Left lobe of liver (tissue), 2 donors: ENCODE measurements at places on chromosomes 1 and 21. TPM values are rescaled to one million over a fixed set of nuclear protein-coding genes. Genes with fewer than 3 reads are reported as not detected.

The SLC16A4 gene
- total RNA-seq = 3.5 TPM

The OR2T33 gene
- total RNA-seq = not detected

DNA sequence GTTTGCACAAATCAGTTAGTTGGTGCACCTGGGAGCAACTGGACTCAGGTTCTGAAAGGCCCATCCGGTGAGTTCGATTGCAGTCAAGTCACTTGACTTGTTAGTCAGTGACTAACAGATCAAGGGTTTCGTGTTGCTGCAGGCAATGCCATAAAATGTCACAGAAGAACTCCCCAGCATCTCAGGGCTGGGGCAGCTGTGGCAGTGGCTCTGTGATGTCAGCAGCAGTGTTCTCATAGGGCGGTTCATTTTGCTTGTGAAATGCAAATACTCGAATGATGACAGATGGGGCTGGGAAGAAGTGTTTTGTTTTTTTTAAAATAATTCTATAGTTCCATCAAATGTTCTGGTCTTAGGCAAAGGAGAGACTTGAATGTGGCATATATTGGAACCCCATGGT, 287.8 kb downstream of the LMX1A start:
- no peak for DNase-seq

DNA sequence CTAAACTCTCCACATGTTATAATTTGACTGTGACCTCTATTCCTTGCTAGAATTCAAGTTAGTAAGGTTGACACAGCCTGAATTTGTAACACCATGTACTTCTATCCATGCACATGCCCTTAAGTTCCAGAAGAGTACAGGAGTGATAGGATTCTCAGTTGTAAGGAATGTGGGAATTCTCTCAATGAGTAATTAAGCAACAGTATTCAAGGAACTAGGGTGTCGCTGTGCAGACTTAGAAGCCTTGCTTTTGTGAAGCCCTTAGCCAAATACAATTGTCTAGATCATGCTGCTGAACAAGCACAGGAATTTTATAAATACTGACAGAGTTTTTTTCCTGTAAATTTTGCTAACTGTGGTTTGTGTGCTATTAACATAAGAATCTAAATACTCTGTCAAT, 276.3 kb upstream of the PTBP2 start:
- DNase-seq = no peak

DNA sequence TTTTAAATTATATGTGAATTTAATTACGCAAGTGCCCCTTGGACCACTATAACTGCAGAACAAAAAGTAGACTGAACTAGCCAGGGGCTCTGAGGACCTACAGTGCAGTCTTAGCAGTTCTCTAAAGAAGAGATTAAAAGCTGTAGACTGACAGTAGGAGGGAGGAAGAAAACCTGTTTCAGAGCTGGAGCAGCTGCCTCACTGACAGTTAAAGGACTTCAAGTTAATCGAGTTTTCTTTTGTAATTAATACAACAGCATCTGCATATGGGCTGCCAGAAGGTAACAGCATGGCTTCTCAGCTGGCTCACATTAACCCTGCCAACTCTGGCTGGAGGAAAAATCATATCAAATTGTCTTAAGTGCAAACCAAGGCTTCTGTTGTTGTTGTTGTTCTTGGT, 19.9 kb downstream of the DSTYK start:
- no peak for DNase-seq

DNA sequence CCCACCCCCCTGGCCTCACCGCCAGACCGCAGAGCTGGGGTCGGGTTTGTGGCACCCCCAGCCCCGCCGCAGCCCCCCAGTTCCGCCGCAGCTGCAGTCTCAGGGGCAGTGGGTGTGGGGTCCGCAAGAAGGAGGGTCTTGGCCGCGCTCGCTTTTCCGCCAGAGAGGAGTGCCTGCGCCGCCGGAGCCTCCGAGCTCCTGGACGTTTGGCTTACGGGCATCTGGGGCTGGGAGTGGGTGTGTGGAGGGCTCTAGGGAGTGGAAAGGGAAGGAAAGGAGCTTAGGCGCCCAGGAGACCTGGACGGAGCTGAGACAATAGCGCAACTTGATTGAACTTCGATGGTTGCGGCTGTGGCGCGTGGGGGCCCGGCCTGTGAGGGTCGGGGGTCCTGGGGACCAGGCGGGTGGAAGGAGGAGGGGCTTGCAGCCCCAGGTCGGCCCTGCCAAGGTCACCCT, 88.8 kb upstream of the IPO9 start:
- DNase-seq = no peak
